T follicular helper cell (primary cell): ENCODE measurements at places on chromosomes 13 and 19.

GRCh38 chr13:53159431-53159830, 130.8 kb downstream of the OLFM4 start:
- DNase-seq: no peak

DNA sequence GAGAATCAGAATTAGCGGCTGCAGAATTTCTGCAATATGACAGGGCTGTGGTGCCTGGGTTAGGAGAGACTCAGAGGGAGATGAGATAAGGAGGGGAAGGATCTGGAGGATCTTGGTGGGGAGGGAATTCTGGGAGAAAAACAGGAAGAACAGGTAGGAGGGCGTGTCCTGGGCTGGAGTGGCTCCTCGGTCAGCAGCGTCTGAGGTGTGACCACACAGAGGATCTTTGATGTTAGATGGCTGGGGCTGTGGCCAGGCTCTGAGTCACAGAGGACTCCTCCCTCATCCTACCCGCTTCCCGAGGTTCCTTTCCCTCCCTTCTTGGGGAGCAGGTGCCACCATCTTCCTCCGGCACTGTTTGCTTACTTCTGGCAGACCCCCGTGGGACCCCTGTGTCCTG, 6.4 kb upstream of the KLK6 start:
- no peak for DNase-seq

- DNase-seq: no peak
Measured at GRCh38 chr13:103067751-103068555, 1.7 kb upstream of the SLC10A2 start.

GRCh38 chr19:16420781-16421386, 50.9 kb downstream of the EPS15L1 start:
- no peak for DNase-seq

DNA sequence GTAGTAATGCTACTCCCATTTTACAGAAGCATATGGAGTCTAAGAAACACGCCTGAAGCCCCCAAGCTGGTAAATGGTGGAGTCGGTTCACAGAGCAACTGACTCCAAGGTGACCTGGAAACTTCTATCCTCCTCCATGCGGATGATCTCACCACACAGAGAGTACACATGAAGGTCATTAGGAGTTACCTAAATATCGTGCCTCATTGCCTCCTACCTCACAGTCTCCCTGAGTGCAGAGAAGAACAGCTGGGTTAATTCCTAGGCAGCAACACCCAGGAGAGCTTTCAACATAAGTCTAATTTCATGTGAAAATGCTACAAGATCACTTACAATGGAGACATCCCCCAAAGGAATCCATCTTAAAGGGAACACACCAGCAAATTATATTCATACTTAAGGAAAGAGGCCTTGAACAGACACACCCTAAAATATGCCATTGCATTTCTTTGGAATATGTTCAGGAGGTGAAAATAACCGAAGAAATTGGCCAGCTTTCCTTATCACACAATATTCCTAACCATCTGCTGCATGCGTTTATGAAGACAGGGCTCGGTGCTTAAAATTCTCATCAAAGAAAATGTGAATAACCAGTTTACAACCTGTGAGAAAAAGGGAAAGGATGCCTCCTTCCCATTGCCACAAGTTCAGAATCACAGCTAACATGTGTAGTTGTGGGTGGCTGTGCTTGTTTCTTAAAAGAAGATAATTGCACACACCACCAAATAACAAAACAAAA, 203.6 kb upstream of the NBEA start:
- no peak for DNase-seq

- no peak for DNase-seq
Measured at GRCh38 chr13:28344163-28344562, 150.8 kb downstream of the FLT1 start.

- DNase-seq: no peak
Measured at GRCh38 chr19:17323964-17324332, 10.7 kb downstream of the ANO8 start.

DNA sequence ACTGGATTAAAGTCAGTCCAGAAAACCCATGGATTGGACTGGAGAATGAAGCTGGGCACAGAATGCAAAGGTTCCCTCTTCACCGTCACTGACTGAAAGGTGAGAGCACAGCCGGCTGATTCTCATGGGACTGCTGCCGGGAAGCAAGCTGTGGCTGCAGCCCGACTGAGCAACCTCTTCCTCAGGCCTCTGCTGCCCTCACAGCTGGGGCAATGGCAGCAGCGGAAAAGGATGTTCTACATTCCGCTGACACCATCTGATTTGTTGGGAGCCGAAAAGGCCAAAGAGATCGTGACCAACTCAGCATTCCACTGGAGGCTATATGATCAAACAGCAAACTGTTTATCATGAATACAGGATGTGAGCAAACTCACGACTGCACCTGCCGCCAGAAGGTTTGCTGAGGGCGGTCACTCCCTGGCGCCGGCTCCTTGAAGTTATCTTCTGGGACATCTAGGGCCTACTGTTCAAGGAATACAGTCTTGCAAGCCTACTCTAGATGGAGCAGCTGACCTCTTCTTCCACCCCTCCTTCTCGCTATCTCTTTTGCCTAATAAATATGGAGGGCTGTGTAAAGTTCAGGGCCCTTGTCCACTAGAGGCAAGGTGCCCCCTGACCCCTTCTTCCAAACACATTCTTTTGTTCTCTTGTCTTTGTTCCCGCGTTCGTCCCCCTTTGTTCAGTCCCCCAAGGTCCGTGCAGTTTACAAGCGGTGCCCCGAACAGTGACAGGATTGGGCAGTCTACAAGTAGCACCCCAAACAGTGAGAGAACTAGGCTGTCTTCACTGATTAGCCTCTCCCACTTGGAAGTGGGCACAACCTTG, 19.6 kb upstream of the SIGLEC6 start:
- DNase-seq: no peak

DNA sequence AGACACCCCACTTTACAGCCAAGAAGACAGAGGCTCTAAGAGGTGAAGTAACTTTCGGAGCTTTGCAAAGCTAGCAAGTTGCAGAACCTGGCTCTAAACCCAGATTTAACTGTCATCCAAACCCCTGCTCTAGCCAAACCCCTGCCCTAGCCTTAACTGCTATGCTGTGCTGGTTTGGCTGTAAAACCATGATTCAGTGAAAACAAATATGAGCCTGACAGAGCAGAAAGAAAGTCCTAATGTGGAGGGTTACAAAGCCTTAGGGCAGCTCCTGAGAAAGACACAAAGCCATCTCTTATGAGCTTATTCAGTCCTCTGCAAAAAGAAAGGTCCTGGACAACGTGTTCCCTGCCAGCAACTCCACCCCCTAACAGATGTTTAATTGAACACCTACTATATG, 172.8 kb downstream of the KATNAL1 start:
- DNase-seq: no peak

DNA sequence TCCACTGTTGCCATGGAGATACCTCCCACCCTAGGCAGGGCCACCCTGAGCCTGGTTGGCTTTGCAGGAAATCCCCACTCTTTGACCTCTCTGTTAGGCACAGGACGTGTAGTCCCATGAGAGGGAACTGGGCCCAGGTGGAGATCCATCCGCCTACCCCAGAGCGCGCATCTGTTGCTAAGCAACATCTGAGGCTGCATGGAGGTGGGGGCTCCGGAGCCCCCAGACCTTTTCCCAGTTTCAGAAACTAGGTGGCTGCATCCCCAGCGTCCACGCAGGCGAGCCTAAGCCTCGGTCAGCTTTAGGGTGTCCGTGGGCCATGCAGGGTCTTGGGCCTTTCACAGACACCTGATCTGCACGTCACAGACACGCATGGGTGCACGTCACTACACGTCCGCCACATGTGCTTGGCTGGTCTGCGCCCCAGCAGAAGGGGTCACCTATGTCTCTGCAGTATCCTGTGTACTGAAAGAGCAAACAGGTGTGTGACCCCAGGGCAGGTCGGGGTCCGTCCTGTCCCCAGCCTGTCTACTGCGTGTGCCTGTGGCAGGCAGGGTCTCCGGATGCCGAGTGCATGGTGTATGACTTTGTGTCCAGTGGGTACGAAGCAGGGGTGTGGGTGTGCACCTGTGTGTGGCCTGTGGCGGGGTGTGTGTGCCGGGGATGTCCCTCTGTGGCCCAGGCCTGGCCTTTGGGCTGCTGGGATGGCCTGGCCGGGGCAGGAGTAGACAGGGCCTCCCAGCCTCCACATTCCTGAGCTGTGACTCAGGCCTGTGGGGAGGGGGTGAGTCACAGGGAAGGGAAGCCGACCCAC, 4.1 kb upstream of the CIRBP start:
- no peak for DNase-seq

- DNase-seq: no peak
Measured at GRCh38 chr13:107035778-107036177, 467.8 kb upstream of the ARGLU1 start.

- DNase-seq: no peak
Measured at GRCh38 chr13:97004886-97005285, 10.6 kb upstream of the OXGR1 start.

GRCh38 chr13:108269601-108270328, at the start of gene TNFSF13B:
Gene TNFSF13B (plus strand): TSS chr13:108269718. CDS start chr13:108269896, 178 bp downstream.
- DNase-seq: peak; percentile 3

DNA sequence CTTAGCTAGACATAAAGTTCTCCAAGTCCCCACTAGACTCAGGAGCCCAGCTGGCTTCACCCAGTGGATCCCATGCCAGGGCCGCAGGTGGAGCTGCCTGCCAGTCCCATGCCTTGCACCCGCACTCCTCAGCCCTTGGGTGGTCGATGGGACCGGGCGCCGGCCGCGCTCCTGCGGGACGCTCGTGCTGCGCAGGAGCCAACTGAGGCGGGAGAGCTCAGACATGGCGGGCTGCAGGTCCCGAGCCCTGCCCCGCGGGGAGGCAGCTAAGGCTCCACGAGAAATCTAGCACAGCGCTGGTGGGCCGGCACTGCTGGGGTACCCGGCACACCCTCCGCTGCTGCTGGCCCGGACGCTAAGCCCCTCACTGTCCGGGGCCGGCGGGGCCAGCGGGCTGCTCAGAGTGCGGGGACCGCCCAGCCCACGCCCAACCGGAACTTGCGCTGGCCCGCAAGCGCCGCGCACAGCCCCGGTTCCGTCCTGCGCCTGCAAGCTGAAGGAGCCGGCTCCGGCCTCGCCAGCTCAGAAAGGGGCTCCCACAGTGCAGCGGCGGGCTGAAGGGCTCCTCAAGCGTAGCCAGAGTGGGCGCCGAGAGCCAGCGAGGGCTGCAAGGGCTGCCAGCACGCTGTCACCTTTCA, 5.8 kb downstream of the PARP4 start:
- DNase-seq: no peak

GRCh38 chr19:15291548-15292021, 40.8 kb downstream of the BRD4 start:
- no peak for DNase-seq

GRCh38 chr13:21595546-21595822, 8.5 kb downstream of the MICU2 start:
- no peak for DNase-seq

- no peak for DNase-seq
Measured at GRCh38 chr13:48862572-48862971, 113.1 kb upstream of the FNDC3A start.

- no peak for DNase-seq
Measured at GRCh38 chr19:45664575-45664974, 3.4 kb upstream of the GIPR start.

- no peak for DNase-seq
Measured at GRCh38 chr13:60111691-60112090, 52.0 kb downstream of the DIAPH3 start.

DNA sequence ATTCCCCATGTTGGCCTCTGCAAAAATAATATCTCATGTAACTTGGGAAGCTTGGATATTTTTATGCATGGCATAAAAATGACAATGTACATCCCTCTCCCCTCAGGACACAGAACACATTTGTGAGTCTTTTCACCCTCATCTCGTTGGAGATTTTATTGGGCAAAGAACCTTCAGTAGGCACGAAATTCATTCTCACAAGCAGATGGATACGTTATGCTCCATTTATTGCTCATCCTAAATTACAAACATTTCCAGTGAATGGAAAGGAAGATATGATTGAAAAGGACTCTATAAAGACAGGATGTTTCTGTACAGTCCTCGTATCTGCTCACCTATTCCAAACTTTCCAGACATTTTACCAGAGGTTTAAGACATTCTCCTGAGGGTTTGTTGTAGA, 1175.8 kb downstream of the UQCRFS1 start:
- DNase-seq: no peak
